ENCODE measurements at places on chromosomes 2 and 18. TPM values are rescaled to one million over a fixed set of nuclear protein-coding genes. Genes with fewer than 3 reads are reported as not detected.

The RIT2 gene
- total RNA-seq: not detected

The ABCG8 gene
- not detected for total RNA-seq

The CHRND gene
- total RNA-seq: not detected

The EFEMP1 gene
- 1,504 TPM for total RNA-seq

The ROCK1 gene
- total RNA-seq: 20.4 TPM
